ENCODE measurements at places on chromosomes 13 and 19.

GRCh38 chr19:3510727-3511126 lies 4.6 kb downstream of the FZR1 start:
- no peak for DNase-seq

- DNase-seq: no peak
Measured at GRCh38 chr13:40171566-40171965, 494.9 kb downstream of the FOXO1 start.

- DNase-seq: no peak
Measured at GRCh38 chr19:17484520-17485185, 14.3 kb downstream of the SLC27A1 start.

- no peak for DNase-seq
Measured at GRCh38 chr19:13952931-13953531, 722 bp downstream of the DCAF15 start.

GRCh38 chr13:28650284-28650683 lies 8.6 kb upstream of the POMP start:
- no peak for DNase-seq
